Ascending aorta (tissue), 2 donors: ENCODE measurements at places on chromosomes 4 and X.

DNA sequence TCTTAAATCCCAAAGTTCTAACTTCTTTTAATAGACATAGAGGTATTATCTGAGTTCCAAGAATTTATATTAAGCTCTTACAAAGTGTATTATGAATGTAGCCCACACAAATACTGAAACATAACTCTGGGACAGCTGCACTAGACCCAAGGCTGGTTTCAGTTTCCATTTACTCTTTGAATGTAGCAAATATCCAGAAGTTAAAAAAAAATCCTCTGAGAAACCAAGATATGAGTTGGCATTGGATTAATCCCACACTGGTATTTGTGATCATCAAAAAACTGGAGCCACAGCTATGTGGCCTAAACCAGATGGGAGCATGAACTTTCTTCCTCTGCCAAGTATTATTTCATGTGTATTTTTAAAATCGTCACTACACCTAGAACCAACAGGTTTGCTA, 23.6 kb upstream of the SMPX start:
- DNase-seq = no peak

- DNase-seq = no peak
Observed at GRCh38 chrX:21438792-21439191, 64.6 kb downstream of the CNKSR2 start.

DNA sequence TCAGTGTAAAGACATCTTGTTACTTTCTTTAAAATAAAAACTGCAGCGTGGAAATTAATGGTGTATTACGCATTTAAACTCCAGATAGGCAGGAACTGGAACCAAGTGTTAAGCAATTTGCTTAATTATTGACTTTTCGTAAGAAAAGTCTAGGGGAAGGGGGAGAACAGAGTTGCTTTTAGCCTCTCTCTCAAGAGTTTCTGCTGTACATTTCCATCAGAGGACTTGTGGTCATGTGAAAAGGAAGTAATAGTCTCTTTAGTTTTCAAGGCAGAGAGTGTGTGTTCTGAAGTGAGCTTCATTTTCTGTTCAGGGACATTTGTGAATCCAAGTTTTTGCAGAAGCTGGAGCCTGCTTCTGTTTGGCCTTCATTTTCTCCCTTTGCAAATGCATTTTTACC, 127.2 kb downstream of the UBE2K start:
- no peak for DNase-seq

DNA sequence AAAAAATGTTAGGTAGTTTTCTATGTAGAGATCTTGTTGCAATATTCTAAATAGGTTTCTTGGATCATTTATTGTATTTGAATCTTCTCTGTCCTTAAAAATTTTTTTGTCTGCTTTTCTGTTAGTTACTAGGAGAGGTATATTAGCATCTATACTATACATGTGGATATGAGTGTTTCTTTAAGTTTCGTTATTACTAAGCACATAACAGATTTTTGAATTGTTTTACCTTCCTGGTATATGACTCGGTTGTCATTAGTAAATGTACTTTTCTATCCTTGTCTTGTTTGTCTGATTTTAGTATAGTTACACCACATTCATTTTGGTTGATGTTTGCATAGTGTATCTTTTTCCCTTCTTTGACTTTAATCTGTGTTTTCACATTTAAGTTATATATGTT, 20.2 kb downstream of the PYURF start:
- DNase-seq = no peak

GRCh38 chr4:165563851-165564250, 185.0 kb downstream of the CPE start:
- no peak for DNase-seq

GRCh38 chr4:74896595-74896994, 36.3 kb upstream of the PARM1 start:
- no peak for DNase-seq

GRCh38 chrX:108168961-108169740, 77.6 kb downstream of the ATG4A start:
- DNase-seq = no peak

DNA sequence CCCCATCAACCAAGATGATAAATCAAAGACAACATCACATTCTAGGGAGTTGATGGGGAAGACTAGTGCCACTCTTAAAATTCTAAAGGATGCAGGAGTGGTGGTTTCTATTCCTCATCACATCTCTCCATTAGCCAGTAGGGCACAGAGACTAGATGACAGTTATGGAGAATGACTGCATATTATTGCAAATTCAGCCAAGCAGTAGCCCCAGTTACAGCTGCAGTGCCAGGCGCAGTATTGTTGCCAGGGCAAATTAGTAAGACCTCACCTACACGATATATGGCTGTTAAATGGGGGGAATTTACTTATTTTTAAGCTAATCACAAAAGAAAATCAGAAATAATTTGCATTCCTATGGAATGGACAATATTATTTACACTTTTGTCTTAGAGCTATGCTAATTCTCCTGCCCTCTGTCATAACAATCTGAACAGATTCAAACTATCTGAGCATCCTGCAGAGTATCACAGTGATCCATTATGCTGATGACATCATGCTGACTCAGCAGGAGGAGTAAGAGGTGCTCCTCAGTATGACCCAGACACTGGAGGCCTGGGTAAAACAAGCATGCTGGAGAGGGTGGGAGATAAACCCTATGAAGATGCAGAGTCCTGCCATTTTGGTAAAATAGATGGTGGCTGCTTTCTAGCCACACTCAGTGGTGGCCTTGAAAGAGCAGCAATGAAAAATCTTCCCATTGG, 24.7 kb downstream of the ETNPPL start:
- no peak for DNase-seq

- DNase-seq = no peak
Observed at GRCh38 chr4:106695501-106696262, 327.1 kb upstream of the GIMD1 start.

DNA sequence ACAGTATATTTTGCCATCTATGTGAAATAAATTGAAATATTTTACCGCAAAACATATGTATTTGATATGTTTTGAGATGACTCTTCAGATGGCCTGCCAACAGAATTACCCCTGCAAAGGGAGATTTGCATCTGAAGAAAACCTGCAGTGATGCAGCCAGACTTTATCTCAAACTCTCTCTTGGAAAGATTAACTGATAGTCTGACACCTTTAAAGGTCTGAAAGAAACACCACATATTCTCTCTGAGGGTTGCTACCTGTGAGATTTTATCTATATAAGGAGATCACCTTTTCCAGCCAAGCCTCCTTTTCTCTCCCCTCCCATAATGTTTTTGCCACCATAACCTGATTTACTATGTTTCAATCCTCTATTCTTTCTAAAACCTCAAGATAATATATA, 1106.3 kb upstream of the IGFBP7 start:
- DNase-seq = no peak

DNA sequence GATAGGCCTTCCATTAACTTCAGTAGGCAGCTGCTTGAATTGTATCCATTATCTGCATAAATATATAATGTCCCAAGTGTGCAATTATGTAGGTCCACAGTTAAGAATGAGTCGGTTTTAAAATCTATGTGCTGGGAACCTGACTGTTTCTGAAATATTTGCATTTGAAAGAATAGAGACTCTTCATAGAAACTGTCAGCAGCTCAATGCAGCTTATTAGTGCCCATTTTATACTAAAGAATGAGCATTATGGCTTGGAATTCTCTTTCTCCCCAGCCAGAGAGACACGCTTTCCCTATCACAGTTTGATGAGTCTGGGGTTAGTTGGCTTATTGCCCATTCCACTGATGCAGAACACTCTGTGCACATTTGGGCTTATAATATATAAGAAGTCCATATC, 202.0 kb upstream of the PCDH7 start:
- DNase-seq = no peak

GRCh38 chr4:176377780-176378179, 58.0 kb downstream of the SPCS3 start:
- DNase-seq = no peak
